OCI-LY7 (cell line): ENCODE measurements at places on chromosomes 16 and 17. TPM values are rescaled to one million over a fixed set of nuclear protein-coding genes. Genes with fewer than 3 reads are reported as not detected.

The SLC5A2 gene
- total RNA-seq: not detected in 2 replicates

The RHBDF1 gene
- total RNA-seq: 0.66 and 0.68 TPM in 2 replicates

The KRT24 gene
- not detected in 2 replicates for total RNA-seq

The KRT32 gene
- total RNA-seq: not detected in 2 replicates

The LGALS3BP gene
- total RNA-seq: 1.3 and 1.7 TPM in 2 replicates

The EFCAB5 gene
- 1.5 and 1.9 TPM in 2 replicates for total RNA-seq

The ACSM3 gene
- total RNA-seq: 2.8 and 4.0 TPM in 2 replicates

The CENPT gene
- total RNA-seq: 48.9 and 55.4 TPM in 2 replicates

The PDE6G gene
- total RNA-seq: 0.44 TPM in 1 of 2 replicates, not detected in the other

The CDRT15L2 gene
- total RNA-seq: not detected in 2 replicates

The ZNF23 gene
- 11.3 and 11.8 TPM in 2 replicates for total RNA-seq

The XYLT1 gene
- total RNA-seq: 42.1 and 50.0 TPM in 2 replicates

The CCDC154 gene
- 1.1 and 2.5 TPM in 2 replicates for total RNA-seq

The CDH13 gene
- total RNA-seq: not detected in 2 replicates

The GJD3 gene
- total RNA-seq: not detected in 2 replicates

The FZD2 gene
- total RNA-seq: 9.2 and 10.9 TPM in 2 replicates

DNA sequence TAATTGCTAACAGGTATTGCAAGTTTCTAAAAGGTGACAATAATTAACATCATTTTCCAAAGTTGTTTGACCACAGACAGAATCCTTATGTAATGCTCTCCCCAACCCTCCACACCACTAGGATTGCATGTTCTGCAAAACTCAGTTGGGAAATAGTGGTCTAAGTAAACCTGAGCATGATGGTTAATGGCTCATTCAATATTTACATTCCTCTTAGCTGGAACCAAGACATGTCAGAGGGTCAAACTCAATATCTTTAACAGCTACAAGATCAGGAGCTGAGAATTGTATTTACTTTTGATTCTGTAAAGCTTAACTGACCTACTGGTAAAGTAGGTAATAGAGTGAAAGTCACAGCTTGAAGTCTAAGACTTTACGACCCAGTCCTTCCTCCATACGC, 10.2 kb downstream of the MFSD6L start:
- DNase-seq: no peak

DNA sequence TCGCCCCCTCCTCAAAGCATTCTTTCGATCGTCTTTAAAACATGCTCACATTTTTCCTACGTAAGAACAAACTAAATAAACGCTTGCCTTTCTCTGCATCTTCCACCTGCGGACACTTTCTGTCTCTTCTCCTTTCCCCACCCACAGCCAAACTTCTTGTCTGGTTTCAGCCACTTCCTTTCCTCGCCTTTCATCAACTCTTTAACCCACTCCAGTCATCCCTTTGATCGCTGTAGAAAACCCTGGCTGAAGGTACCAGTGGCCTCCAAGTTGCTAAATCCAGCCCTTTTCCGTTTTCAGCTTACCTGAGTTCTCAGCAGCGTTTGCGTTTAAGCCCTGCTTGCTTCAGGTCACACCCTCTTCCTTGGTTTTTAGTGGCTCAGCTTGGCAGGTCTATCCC, 483 bp downstream of the RPA1 start:
- DNase-seq: peak; percentile 54

DNA sequence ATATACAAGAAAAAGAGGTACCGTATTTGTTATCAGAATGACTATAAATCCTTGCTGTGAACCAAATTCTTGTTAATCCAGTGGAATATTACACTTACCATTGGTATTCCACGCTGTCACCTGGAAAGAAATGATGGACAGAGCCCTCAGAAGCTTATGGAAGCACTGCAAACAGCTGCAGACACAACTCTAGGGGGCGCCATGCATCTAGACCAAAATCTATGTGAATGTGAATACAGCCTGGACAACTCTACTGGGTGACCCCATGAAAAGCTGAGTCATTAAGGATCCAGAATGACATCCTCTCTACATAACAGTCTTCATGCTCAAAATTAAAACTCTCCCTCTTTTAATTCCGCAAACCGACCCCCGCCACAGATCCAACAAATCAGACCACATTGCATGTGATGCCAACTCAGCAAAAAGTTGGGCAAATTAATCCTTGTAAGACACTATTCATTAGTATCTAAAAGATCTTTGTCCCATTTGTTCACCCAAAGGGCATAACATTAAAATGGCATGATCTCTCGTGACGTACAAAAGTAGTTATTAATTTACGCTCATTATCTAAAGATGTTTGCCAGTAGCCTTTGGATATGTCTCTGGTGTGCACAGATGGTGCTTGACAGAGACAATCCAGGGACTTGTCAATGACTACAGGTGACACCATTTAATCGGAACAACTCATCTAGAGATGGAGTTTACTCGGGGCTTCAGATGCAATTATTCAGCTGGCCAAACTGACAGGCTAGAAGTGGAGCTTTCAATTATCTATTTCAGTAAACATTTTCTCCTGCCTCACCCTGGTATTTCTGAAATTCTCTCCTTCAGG, 552.7 kb upstream of the PSMD7 start:
- no peak for DNase-seq

GRCh38 chr16:24896439-24896838, 50.7 kb downstream of the SLC5A11 start:
- DNase-seq: peak; percentile 58

DNA sequence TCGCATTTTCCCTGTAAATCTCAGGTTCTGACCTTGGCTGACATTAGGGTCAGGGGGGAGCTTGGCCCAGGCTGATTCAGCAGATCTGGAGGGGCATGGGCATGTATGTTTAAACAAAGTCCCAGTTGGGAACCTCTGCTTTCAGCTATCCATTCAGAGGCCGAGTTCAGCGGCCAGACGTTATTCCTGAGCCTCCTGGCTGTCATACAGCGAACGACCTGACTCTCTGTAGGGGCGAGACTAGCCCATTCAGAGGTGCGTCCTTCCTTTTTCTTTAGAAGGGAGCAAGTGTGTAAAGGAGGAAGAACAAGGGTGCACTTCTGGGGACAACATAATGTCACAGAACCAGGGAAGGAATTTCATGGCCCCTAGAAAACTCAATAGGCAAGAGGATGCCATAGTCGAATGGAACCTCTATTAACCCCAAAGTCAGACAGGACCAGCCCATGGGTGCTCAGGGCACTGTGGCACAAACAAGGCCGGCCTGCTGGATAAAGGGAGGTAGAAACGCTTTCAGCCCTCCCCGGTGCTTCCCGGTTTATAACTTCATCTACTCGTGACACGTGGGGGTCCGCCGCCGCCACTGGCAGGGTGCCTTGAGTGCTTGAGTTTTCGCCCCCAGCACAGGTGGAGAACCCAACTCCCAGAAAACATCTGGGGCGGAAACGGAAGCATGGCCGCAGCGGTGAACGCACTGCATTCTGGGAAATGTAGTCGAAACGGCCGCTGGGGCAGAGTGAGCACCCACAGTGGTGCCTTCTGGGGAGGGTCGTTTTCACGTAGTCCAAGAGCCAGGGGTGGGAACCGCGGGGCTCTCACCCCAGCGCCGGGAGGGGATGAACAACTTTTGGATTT, 33.2 kb upstream of the PLCG2 start:
- DNase-seq: peak; percentile 89

DNA sequence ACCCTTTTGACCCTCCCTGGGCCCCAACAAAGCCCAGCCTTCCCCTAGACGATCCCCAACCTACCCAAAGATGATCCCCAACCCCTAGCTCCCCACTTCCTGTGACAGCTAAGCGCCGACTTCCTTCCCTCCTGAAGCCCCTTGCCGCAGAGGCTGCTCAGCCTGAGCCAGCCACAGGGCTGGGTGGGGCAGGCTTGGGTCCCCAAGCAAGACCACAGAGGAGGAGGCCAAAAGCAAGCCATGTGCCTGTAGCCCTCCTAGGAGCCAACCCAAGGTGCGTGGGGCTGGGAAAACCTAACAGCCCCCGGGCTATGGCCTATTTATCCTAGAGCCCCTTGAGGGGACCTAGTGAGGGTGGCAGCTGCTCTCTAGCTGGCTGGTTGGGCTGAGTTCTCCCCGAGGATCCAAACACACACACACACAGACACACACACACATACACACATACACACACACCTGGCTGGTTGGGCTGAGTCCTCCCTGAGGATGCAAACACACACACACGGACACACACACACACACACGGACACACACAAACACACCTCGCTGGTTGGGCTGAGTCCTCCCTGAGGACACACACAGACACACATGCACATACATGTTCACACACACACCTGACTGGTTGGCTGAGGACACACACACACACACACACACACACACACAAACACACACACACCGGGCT, 4.8 kb downstream of the ARRB2 start:
- DNase-seq: no peak

DNA sequence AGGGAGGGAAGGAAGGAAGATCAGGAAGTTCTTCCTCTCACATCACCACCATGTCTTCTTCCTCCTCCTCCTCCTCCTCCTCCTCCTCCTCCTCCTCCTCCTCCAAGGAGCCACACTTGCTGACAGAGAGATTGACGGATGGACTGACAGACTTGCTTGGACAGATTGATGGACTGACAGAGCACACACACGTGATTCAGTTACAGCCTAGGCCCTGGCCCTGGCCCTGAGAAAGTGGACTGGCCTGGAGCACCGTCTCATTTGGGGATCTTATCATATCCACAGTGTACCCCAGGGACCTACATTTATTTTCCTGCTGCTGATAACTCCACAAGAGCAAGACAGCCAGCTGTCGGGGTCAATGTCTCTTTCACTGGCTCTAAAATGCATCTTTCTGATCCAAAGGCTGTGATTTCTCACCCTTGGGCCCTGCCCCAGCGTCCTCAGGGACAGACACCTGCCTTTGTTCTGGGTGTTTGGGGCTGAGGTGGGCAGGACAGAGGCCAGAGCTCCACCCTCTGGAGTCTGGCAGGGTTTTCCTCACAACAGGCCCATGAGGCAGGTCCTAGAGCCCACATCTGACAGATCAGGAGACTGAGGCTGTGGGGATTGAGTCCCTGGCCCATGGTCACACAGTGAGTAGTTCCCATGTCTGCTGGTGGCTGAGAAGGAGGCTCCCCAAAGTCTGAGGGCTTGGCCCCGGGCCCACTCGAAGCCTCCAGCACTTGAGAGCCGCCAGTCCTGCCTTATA, 2.3 kb upstream of the P2RX1 start:
- DNase-seq: no peak

- no peak for DNase-seq
Observed at GRCh38 chr16:35602116-35602515, 2142.7 kb downstream of the TP53TG3F start.

- no peak for DNase-seq
Observed at GRCh38 chr16:91484-91883, 13.5 kb downstream of the MPG start.

DNA sequence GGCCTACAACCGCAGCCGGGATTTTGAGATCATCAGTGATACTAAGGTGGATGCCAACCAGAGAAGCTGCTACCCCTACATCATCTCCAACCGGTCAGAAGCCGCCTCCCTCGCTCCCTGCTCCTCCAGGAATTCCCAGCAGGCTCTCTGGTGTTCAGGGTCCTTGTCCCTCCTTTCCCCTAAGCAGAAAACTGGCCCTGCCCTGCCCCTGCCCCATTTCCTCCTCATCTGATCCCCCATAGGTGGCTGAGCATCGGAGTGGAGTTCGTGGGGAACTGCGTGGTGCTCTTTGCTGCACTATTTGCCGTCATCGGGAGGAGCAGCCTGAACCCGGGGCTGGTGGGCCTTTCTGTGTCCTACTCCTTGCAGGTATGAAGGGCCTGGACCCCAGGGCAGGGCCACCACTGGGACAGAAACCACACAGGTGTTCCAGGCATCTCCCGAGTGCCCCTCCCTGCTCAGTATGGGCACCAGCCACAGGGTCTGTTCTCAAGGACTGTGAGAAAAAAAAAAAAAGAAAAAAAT, 29.8 kb downstream of the ANKRD40 start:
- no peak for DNase-seq

GRCh38 chr17:12097326-12097725, 76.6 kb downstream of the MAP2K4 start:
- DNase-seq: no peak

- no peak for DNase-seq
Observed at GRCh38 chr17:31534223-31534888, 142.9 kb downstream of the RAB11FIP4 start.

GRCh38 chr16:12876778-12877177, 24.6 kb upstream of the SHISA9 start:
- DNase-seq: no peak

- no peak for DNase-seq
Observed at GRCh38 chr17:45129940-45130680, 2.2 kb downstream of the PLCD3 start.

DNA sequence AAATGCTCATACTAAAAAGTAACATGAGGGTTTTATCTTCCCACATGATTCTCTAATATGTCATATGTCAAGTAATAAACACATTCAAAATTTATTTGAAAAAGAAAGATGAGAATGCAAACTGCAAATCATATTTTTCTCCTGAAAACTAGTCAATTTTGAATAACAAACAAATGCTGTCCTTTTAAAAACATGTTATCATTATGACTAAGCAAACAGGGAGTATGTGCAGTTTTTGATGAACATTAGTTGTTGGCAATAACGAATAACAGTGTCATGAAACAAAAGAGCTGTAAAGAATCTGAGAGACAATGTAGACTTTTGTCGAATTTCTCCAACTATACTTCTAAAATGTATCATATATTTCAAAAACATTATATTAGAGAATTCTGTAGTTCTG, 34.8 kb downstream of the RPGRIP1L start:
- no peak for DNase-seq

GRCh38 chr17:3879186-3879585, 13.7 kb downstream of the CAMKK1 start:
- no peak for DNase-seq

DNA sequence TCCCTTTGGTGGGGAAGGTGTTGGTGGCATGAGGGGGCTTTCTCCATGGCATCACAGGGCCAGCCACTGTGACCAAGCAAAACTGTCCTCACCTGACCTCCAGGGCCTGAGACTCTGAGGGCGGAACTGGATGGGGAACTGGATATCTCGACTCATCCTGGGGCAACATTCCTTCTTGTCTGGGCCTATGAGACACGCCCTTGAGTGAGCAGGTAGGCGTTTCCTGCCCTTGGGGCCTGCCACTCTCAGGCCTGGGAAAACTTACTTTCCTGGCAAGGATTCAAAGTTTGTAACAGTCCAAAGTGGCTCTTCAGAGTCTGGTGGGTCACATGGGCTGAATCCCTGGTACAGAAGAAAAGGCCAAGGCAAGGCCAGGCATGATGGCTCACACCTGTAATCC, 9.6 kb downstream of the MT1X start:
- DNase-seq: no peak

GRCh38 chr17:69728816-69729215, 314.3 kb downstream of the MAP2K6 start:
- no peak for DNase-seq

- no peak for DNase-seq
Observed at GRCh38 chr17:75338335-75338734, 49.1 kb upstream of the SLC25A19 start.

- peak; percentile 67 for DNase-seq
Observed at GRCh38 chr17:50425682-50426471, at the start of gene ACSF2. TSS of gene ACSF2 (plus strand) at chr17:50426218. CDS start at chr17:50426262, 44 bp downstream.

- DNase-seq: no peak
Observed at GRCh38 chr17:27570578-27570914, 60.4 kb upstream of the LGALS9 start.
